ENCODE measurements at places on chromosomes 11 and 22.

- no peak for DNase-seq
Measured at GRCh38 chr11:35602160-35602793, 16.0 kb upstream of the FJX1 start.

DNA sequence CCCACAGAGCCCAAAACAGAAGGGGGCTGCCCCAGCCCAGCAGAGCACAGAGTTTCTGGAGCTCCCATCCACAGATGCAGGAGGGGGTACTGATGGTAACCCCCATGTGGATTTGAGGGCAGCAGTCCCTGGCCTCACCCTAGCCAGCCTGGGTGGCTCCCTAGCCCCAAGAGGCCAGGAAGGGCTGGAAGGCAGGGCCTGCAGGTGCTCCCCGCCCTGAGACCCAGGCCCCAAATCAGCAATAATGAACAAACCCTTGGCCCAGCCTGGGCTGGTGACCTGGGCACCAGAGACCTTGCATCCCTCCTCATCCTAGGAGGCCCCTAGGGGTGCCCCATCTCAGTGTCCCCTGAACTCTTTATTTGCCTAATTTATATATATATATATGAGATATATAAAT lies 61.6 kb downstream of the MORC2 start:
- no peak for DNase-seq

DNA sequence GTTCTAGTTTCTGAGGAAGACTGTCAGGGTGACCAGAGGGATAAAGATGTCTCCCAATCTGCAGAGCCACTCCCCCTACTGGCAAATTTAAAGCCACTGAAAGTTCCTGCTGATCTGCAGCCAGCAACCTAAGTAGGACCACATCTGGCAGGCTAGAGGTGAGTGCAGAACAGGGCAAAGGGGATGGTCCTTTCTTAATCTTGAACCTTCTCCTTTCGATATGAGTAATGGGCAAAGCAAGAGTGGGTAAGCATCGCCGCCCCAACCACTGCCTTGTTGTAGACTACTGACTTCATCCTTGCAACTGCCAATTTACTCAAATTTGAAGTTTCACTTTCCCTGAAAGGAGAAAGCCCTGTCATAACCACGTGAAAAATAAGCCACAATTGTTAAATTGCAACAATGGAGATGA lies 30.7 kb downstream of the SCUBE2 start:
- no peak for DNase-seq

DNA sequence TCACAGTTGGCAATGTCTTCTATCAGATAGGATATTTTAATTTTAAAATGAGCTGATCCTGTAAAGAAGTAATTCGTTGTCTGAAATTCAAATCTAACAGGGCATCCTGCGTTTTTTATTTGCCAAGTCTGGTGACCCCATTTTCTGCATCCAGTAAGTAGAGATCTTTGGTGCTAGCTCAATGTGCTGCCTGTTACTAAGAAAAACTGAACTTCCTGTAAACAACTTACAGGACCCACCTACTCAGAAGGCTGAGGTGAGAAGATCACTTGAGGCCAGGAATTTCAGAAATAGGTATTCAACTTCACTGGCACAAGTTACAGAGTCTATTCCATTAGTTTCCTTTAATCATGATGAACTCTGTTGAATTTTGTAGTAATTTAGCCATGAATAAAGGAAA lies 4.0 kb downstream of the ARL14EP start:
- DNase-seq, result no peak

DNA sequence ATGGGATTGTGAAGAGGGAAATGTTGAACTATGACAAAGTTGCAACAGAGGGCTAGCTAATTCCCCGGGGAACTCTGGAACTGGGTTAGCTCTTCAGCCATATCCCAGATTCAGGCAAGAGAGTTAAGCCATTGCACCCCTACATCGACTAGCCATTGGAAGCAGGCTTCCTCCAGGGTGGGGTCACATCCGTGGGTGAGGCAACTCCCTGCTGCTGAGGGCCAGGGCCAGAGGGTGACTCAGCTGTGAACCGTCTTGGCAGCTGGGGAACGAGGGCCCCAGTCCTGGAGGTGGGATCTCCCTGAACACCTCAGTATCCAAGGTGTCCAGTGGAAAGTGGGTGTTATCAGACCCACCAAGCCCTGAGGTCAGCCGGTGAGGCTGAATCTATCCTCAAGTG lies 41.1 kb downstream of the RPS6KA4 start:
- DNase-seq, result no peak

GRCh38 chr11:105045676-105046296 lies 651 bp upstream of the CARD16 start:
- no peak for DNase-seq

- DNase-seq, result peak; percentile 81
Measured at GRCh38 chr11:66267379-66268243, 828 bp upstream of the RAB1B start.

All from COLO829 (cell line).